ENCODE measurements at places on chromosomes 12 and 14. TPM values are rescaled to one million over a fixed set of nuclear protein-coding genes. Genes with fewer than 3 reads are reported as not detected.

DNA sequence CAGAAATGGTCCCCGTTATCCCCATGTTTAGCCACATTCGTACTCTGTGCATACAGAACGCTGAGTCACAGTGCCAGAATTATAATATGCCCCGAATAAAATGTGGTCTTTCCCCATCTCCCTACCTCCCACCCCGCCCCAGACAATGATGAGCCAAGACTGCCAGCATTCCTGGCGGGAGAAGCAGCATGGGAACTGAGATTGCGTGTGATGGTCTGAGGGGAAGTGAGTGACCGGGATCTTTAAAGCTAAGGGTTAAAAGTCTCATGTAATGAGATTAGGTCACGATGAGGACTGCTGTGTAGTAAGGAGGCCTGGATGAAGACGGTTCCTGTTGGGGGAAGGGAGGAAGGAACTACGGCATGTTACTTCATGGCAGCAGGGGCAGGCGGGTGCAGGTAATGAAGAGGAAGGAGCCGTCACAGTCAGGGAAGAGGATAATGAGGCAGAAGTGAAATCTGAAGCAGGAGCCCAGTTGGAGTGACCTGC is 243.3 kb upstream of the FKBP4 start:
- no peak for DNase-seq

The C12orf54 gene
- not detected for total RNA-seq

DNA sequence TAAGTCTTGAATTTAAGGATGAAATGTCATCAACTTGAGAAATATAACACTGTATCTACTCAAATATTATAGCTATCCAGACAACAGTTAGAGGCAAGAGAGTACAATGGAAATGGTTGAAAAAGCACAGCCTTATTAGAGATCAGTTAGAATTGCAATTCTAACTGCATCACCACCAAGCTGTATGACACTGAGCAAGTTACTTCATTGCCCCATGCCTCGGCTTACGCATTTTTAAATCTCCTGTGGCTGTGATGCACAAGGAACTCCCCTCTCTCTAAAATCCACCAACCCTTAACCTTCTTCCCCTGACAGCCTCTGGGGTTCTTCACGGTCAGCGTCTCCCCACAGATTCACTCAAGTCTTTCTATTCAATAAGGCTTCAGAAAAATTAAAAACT is 75.1 kb downstream of the MED13L start:
- no peak for DNase-seq

DNA sequence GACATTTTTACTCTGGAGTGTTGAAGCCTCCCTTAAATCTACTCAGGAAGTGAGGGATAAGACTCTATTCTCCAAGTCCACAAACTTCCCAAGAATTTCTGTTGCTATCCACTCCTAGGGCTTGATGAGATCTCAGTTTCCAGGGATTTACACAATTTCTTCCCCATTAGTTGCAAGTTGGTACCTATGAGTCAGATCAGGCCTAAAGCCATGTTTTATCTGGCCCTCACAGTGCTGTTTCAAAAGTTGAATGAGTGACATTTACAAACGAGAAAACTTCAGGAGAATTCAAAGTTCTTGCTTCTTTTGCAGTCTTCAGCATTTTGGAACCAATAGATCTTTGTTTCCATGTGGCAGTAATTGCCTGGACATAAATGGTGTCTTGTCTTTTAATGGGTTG is 156.4 kb upstream of the SYT10 start:
- DNase-seq, result no peak

GRCh38 chr12:89791286-89791685 is 82.6 kb upstream of the ATP2B1 start:
- DNase-seq, result no peak

The C12orf50 gene
- not detected for total RNA-seq

The FAM90A1 gene
- 0.21 TPM for total RNA-seq

GRCh38 chr14:90663140-90663539 is 153.1 kb downstream of the TTC7B start:
- no peak for DNase-seq

DNA sequence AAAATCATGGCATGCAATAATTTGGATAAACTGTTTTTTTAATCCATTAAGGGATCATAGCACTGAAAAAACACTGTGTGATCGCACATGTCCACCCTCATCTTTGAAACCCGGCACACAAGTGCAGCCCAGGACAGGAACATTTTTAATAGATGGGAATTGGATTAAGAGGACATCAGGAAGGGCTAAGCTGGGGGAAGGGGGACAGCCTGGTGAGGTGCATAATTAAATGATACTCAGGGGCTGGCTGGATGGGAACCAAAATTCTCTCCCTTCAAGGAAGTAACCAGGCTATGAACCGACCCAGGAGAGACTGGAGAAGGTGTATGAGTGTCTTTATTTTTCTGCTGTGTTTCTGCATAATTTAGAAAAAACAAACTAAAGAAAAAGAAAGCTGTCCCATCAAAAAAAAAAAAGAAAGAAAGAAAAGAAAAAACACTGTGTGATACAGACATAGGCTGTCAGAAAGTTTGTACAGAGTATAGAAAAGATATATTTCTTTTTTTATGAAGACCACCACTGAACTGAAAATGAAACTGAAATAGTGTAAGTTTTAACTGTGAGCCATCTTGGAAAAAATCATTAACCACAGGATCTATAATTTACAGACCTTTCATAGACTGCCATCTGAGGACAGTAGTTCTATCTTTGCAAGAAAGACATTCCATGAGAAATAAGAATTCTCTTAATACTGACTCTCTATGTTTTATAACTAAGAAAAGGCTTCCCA is 75.1 kb upstream of the SLC38A4 start:
- DNase-seq, result no peak

GRCh38 chr12:68304626-68305025 is 27.5 kb downstream of the MDM1 start:
- DNase-seq, result no peak

The RNF212B gene
- not detected for total RNA-seq

DNA sequence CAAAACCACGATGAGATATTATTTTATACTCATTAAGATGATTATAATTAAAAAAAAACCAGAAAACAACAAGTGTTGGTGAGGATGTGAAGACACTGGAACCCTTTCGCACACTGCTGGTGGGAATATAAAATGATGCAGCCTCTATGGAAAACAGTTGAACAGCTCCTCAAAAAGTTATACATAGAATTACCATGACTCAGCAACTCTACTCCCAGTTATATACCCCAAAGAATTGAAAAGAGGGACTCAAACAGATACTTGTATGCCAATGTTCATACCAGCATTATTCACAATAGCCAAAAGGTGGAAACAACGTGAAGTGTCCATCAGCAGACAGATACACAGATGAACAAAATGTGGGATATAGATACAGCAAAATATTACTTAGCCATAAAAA is 53.1 kb downstream of the TAOK3 start:
- no peak for DNase-seq

- DNase-seq, result no peak
Measured at GRCh38 chr14:56559182-56559581, 20.4 kb upstream of the TMEM260 start.

DNA sequence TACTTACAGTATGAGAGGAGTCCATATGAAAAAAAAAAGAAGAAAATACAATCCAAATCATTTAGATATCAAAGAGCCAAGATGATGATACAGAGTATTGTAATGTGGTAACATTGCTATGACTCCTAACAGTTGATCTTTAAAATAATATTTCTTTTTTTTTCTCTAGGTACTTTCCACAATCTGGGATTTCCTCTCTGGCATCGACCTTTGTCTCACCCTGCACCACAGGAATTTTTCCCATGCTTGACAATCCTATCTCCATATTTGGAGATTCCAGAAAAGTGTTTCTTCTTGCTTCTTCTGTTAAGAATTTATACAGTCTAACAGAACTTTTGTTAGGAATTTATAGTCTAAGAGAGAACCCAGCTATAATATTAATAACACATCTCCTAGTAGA is 184.4 kb downstream of the ITPR2 start:
- no peak for DNase-seq

The CMKLR1 gene
- 15.3 TPM for total RNA-seq

The TAS2R20 gene
- 6.3 TPM for total RNA-seq

GRCh38 chr12:48681399-48681709 is 684 bp downstream of the KANSL2 start:
- no peak for DNase-seq

The C14orf39 gene
- 2.0 TPM for total RNA-seq

DNA sequence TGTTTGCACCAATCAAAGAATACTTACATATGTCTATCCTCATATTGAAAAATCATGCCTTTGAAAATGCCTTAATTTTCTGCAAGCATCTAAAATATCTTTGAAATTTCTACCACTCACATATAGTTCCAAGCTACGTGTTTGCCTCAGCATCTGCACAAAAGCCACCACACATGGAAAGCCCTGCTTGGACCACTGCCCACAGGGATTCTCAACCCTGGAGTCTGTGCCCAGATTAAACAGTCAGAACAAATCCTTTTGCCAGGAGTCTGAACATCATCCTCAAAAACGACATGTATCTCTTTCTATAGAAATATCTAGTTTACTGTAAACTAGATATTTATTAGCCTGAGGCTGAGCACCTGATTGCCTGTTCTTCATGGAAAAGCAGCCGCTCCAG is 32.6 kb downstream of the ARMH4 start:
- DNase-seq, result no peak

- DNase-seq, result no peak
Measured at GRCh38 chr12:39032448-39032847, 127.1 kb upstream of the CPNE8 start.

Measured in tibial nerve (tissue), 4 donors.